ENCODE measurements at places on chromosomes 16 and 17.

DNA sequence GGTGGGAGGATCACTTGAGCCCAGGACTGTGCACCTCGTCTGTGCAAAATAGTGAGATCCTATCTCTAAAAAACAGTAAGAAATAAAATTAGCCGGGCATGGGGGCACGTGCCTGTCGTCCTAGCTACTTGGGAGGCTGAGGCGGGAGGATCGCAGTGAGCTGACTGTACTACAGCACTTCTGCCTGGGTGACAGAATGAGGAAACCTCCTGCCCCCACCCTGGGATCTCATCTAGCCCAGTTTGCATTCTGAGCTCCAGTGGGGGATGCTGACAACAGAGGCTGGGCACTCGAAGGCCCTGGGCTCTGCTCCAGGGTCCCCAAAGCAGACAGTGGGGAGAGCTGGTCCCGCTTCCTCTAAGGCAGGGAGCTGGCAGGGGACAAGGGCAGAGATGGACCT lies 7.1 kb downstream of the NAGPA start:
- DNase-seq = no peak

DNA sequence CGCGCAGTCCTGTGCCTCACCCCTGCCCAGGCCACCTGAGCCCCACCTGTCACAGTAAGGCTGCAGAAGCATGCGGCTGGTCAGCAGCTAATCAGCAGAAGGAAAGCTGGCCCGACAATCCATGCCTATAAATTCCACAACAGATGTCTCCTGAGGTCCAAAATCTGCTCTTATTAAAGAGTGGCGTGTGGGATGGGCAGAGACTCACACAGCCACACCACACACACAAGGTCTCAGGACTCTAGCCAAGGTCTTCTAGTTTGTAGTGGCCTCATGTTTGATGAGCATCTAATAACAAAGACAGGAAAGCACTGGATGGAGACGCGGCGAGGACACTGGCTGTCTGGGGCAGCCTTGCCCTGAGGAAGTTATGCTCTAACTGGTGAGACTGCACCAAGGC lies 55.9 kb downstream of the ANKRD11 start:
- no peak for DNase-seq

GRCh38 chr17:65664266-65664665 lies 102.8 kb upstream of the AXIN2 start:
- DNase-seq = peak; percentile 33

DNA sequence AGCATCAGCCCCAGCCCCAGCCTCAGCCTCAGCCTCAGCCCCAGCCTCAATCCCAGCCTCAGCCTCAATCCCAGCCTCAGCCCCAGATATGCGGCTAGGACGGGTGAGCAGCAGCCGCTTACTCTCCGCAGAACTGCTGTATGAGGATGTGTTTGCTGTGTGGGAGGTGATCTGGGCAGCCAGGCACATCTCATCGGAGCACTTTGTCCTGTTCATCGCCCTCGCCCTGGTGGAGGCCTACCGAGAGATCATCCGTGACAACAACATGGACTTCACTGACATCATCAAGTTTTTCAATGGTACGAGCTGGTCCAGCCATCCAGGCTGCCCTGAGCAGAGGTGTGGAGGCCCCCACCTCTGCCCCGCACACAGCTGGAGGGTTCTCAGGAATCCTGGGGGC lies 22.0 kb downstream of the MNT start:
- DNase-seq = no peak

DNA sequence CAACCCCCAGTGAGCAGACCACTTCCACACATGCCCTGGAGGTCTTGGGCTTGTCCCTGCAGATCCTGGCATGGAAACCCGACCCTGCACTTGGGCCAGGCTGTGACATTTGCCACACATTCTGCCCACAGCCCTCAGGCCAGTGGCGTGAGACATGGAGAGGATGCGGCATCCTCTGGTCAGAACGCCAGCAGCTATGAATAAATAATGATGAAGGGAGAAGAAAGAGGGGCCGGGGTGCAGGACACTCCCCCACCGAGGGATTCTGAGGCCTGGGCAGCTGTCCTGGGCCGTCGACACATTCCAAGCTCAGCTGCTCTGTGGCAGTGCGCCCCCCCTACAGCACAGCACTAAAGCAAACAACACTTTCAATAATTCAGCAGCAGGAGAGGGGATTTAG lies 148.8 kb downstream of the ENGASE start:
- no peak for DNase-seq

- peak; percentile 12 for DNase-seq
Observed at GRCh38 chr17:20267459-20267842, 199.9 kb downstream of the LGALS9B start.

DNA sequence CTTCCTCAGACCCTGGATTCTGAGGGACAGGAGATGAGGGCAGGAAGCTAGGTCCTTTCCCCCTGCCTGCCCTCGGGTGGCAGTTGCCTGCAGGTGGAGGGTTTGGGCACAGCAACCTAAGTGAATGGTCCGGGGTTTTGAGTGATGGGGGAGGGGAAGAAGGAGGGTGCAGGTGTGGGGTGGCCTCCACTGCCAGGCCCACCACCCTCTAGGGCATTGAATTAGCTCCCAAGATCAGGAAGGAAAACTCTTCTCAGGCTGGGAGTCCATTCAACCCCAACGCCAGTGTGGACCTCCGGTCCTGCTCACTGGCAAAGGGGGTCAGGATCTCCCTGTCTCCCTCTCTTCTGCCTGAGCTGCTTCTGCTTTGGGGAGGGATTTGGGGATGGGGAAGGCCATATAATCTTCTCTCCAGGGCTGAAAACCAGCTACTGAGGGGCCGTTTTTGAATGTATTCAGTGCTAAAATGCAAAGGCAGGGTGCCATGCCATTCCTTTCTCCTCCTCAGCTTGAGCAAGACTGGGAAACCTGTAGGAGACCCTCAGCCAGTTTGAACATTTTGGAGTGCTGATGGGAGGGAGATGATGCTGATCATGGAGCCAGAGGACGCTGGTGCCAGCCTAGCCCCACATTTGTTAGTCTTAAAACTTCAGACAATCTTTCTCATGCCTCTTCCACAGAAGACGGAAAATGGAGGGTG lies 18.8 kb downstream of the GRB7 start:
- no peak for DNase-seq

GRCh38 chr17:11742886-11743285 lies 144.6 kb downstream of the DNAH9 start:
- DNase-seq = no peak

DNA sequence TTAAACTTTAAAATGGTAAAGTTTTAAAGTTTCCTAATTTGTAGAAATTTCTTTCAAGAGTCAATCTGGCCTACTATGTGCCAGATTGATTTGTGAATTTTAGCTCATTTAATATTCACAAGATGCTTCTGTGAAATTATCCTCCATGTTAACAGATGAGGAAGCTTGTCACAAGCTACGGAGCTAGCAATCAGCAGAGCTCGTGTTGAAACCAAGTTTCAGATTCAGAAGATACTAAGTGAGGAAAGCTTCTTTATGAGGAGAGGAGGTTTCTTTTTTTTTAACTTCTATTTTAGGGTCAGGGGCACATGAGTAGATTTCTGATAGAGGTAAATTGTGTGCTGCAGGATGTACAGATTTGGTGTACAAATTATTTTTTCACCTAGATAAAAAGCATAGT lies 135.9 kb downstream of the HS3ST4 start:
- no peak for DNase-seq

GRCh38 chr16:88835383-88835782 lies 21.4 kb downstream of the GALNS start:
- no peak for DNase-seq

- DNase-seq = peak; percentile 81
Observed at GRCh38 chr16:397736-398332, 835 bp downstream of the NME4 start.

DNA sequence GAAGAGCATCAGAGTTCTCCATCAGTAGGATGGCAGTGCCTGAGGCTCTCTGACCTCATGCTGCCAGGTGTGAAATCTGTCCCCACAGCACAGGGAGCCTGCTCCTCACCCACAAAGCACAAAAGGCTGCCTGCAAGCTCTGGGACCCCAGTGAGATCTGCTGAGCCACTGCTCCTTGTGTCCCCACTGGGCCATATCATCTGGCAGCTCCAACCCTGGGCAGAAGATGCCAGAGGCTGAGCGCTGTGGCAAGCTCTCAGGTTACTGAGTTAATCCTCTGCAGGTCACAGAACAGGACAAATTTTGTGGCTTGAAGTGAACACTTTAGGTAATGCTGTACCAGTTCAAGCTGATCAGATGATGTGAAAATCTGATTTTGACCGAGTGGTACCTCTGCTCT lies 26.7 kb upstream of the ERN1 start:
- DNase-seq = no peak

DNA sequence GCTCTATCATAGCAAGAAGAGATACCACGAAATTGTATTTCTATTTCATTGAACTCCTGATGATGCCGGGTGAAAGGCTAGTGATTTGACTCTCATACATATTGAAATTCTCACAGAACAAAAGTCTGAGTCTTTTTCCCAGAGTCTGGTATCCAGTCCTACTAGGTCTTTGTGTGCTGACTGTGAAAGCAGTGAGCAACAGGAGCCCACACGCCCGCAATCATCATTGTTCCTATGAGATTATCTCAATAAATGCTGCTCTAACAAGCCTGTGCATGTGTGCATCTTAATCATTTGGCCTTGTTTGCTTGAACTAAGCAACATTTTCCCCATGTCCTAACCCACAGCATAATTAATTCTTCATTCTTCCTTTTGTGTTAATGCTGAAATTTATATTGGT lies 1466.0 kb downstream of the CDH11 start:
- DNase-seq = no peak

GRCh38 chr16:70703041-70703834 lies 17.4 kb upstream of the MTSS2 start:
- DNase-seq = peak; percentile 92

GRCh38 chr17:29661213-29661612 lies 38.5 kb upstream of the CORO6 start:
- no peak for DNase-seq
